Stomach (tissue), 19 donors: ENCODE measurements at places on chromosomes 4 and X. TPM values are rescaled to one million over a fixed set of nuclear protein-coding genes. Genes with fewer than 3 reads are reported as not detected.

Gene UGT2A3
- not detected for total RNA-seq

Gene WAS
- total RNA-seq = 8.4 TPM

Gene NEIL3
- 0.29 TPM for total RNA-seq

Gene TEX13C
- total RNA-seq = not detected

Gene HSPA4L
- 17.0 TPM for total RNA-seq
